RPMI8226 (cell line): ENCODE measurements at places on chromosomes 13 and 19.
A peak's percentile ranks its signal among the peaks of the same experiment; 100 is the strongest.

DNA sequence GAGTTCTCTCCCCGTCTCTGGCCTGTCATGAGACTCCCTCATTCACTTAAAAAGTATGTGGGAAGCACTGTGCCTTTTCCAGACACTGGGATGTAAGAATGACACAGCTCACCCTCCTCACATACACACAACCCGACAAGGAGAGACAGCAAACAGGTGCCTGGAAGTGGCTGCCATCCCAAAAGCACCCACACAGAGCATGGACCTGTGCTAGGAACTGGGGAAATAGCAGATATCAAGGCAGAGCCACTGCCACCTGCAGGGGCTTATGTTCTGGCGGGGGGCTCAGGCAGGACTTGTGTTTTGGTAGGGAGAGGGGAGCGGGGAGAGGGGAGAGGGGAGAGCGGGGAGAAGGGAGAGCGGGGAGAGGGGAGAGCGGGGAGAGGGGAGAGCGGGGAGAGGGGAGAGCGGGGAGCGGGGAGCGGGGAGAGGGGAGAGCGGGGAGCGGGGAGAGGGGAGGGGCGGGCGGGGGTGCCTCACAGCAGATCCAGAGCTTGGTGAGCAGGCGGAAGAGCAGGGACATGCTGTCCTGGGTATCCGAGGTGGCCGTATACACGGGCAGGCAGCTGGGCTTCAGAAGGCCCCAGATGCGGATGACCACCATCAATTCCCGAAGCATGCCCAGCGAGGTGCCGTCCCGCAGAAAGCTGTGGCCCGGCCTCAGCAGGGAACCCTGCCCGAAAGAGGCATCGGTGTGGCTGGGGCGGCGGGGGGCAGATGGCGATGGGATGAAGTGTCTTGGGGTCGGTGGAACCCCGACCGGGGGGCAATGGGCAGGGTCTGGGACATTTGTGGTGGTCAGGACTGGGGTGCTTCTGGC is 12.2 kb downstream of the CFD start:
- DNase-seq, result no peak

DNA sequence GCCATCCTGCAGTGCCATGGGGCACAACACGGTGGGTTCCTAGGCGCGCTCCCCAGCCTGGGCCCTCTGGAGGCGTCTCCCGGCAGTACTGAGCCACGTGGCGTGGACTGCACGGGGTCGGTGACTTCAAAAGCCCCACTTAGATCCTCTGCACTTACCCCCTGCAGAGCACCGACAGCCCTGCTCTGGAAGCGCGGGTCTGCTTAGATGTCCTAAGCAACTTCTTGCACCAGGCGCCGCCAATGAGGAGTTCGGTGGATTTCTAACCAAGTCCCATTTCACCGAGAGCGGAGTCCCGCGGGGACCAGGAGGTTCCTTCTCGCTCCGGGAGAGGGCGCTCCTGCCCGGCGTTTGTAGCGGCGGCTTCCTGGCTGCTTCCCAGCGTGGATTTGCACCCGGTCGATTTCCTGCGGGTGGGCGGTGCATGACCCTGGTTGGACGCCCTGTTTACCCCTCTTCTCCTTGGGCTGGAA is 25.2 kb upstream of the ZNF845 start:
- DNase-seq, result peak; percentile 11

GRCh38 chr19:45391346-45391745 is 13.5 kb downstream of the PPP1R13L start:
- DNase-seq, result peak; percentile 23

- DNase-seq, result peak; percentile 60
Observed at GRCh38 chr13:46321494-46322225, 65.4 kb downstream of the RUBCNL start.

DNA sequence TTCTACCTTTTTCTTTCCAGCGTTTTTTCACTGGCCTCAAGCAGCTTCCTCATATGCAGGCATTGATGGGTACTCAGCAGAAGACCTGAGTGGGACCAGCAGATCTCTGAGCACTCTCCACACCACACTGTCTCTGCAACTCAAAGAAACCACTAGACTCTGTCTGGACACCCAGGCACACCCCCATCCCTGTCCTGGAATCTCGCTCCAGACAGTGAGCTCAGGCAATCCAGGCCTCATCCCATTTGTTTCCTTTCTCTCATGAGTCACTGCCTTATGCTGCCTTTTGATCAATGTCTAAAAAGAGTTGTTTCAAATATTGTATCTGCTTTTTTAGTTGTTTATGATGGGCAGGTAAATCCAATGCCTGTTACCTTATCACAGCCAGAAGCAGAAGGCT is 19.7 kb upstream of the POP4 start:
- no peak for DNase-seq

DNA sequence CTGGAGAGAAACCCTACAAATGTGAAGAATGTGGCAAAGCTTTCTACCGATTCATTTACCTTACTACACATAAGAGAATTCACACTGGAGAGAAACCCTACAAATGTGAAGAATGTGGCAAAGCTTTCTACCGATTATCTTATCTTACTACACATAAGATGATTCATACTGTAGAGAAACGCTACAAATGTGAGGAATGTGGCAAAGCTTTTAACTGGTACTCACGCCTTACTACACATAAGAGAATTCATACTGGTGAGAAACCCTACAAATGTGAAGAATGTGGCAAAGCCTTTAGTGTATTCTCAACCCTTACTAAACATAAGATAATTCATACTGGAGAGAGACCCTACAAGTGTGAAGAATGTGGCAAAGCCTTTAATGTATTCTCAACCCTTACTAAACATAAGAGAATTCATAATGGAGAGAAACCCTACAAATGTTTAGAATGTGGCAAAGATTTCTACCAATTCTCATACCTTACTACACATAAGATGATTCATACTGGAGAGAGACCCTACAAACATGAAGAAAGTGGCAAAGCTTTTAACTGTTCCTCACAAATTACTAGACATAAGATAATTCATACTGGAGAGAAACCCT is 12.9 kb upstream of the ZNF493 start:
- no peak for DNase-seq

DNA sequence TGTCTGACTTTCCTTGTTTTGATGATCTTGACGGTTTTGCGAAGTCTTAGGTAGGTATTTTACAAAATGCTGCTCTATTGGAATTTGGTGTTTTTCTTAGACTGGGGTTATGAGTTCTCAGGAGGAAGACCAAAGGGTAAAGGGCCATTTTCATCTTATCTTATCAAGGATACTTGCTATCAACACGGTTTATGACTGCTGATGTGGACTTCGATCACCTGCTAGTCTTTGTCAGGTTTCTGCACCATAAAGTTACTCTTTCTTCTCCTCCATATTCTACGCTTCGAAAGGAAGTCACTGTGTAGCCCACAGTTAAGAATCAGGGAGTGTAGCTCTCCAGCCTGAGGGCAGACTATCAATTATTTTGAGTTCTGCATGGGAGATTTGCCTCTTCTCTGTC is 7.4 kb upstream of the CEBPG start:
- no peak for DNase-seq

DNA sequence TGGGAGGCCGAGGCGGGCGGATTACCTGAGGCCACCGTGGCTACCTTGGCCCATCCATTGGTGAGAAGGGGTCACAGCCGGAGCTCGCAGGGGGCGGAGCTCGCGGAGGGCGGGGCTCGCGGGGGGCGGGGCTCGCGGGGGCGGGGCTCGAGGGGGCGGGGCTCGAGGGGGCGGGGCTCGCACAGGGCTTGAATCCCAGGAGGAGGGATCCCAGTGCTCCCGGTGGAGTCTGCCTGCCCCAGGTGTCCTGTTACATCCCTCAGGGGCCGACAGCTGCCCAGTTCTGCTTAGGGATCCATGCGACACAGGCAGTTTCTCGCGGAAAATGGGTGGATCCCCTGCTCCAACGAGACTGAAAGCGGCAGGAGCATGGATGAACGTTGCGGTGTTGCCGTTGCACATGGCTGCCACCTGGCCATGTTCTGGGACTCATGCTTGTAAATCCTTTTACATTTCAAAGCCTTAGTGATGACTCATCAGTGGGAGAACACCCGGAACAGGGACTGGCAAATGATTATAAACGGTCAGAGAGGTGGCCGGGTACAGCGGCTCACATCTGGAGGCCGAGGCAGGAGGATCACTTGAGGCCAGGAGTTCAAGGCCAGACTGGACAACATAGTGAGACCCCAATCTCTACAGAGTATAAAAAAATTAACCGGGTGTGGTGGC is 25.1 kb downstream of the TMPRSS9 start:
- no peak for DNase-seq

- no peak for DNase-seq
Observed at GRCh38 chr19:10604460-10604980, 17.4 kb upstream of the AP1M2 start.

GRCh38 chr13:110450016-110450900 is 111.3 kb downstream of the RAB20 start:
- no peak for DNase-seq

DNA sequence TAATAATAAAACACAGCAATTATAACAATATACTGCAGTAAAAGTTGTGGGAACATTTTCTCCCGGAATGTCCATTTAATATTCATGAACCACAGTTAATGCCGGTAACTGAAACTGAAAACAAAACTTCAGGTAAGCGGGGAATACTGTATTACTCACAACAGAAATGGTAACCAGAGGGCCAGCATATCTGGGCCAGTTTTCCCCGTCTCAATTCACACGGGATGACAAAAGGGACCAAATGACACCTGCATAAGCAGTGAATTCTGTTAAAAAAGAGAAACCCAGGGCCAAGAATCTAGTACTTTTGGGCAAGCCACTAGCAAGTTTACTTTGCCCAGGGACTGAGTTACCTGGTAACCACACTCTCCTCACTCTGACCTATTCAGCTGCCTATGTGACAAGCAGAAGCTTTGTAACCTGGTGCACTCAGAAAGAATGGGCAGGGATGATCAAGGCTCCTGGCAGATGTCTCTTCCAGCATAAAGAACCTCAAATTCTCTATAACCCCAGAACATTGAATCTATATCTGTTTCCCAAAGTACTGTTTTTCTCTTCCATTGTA is 1171.2 kb downstream of the DIAPH3 start:
- DNase-seq, result no peak

- DNase-seq, result no peak
Observed at GRCh38 chr19:34306824-34307223, 52.5 kb downstream of the GARRE1 start.

DNA sequence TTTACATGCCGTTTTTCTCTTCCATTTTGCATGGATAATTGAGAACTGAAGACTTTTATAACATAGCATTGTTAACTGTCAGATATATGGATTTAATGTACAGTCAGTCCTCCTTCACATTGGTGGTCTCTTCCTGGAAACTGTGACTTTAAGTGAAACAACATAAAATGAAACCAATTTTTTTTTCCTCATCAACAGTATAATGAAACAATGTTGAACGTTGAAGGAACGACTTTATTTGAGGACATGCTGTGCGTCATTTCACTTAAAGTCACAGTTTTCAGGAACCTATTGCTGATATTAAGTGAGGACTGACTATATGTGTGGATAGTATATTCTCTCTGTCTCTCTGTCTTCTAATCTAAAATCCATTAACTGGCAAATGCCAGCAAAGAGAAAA is 54.8 kb downstream of the COG3 start:
- DNase-seq, result no peak

DNA sequence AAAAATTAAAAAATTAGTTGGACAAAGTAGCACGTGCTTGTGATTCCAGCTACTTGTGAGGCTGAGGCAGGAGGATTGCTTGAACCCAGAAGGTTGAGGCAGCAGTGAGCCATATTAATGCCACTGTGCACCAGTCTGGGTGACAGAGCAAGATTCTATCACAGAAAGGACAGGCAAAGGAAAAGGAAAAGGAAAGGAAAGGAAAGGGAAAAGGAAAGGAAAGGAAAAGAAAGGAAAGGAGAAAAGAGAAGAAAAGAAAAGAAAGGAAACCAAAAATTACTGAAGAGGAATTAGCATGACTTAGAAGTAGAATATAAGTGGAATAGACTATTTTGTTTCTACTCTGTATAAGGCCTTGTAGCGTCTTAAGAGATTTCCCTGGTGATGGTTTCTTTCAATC is 122.3 kb downstream of the RBM26 start:
- DNase-seq, result no peak

DNA sequence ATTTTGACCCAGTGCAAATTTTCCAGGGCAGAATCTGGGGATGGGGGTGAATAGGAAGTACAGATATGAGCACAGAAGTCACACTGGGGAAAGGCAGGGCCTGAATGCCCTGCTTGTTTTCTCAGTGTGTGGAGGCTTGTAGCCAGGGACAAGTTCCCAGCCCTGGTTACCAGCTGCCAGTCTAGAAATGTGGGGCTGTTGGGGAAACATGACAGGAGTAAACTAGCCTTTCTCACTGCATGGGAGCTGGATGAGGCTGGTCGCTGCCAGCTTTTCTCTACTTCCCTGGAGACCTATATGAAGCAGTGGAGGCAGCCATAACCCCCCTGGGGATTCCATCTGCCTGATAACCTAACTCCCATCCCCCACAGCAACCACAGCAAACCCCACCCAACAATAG is 2267.7 kb downstream of the PCDH9 start:
- DNase-seq, result no peak
